Activated naive CD4-positive, alpha-beta T cell treated with anti-CD3 and anti-CD28 coated beads for 36 hours (primary cell): ENCODE measurements at places on chromosomes 16 and 17. TPM values are rescaled to one million over a fixed set of nuclear protein-coding genes. Genes with fewer than 3 reads are reported as not detected.

GRCh38 chr17:30924341-30924740 is 2.6 kb downstream of the ADAP2 start:
- peaks cover 43% of the 10 kb centered on the region for H3K27me3 ChIP-seq
- no peak overlapping the region for H3K4me3 ChIP-seq
- H3K4me1 ChIP-seq = peaks cover 11% of the 10 kb centered on the region
- DNase-seq = no peak
- no peak overlapping the region for H3K27ac ChIP-seq

GRCh38 chr16:29139261-29139802 is 154.5 kb downstream of the LAT start:
- H3K4me3 ChIP-seq = no peak overlapping the region
- no peaks in the 10 kb centered on the region for H3K27me3 ChIP-seq
- peaks cover 3% of the 10 kb centered on the region for H3K36me3 ChIP-seq
- H3K27ac ChIP-seq = no peak overlapping the region
- H3K4me1 ChIP-seq = peaks cover 13% of the 10 kb centered on the region

DNA sequence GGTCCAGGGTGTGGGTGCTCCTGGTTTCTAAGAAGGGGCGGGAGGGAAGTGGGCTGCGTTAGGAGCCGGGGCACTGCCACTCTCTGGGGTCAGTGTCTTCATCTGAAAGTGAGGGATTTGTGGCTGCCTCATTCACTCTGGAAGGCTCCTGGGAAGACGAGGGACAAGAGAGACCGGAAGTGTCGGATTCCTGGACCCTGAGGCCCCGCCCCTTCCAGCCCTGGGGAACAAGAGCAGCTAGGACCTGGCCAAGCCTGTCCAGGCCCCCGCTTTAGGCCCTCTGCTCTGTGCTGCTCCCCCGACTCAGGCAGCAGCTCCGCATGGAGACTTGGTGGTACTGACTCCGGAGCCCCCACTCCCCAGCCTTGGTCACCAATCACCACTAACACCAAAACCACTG is 6.5 kb downstream of the LGALS3BP start:
- H3K4me1 ChIP-seq = peaks cover 26% of the 10 kb centered on the region
- no peak for DNase-seq
- H3K4me3 ChIP-seq = no peak overlapping the region
- H3K27me3 ChIP-seq = no peaks in the 10 kb centered on the region

DNA sequence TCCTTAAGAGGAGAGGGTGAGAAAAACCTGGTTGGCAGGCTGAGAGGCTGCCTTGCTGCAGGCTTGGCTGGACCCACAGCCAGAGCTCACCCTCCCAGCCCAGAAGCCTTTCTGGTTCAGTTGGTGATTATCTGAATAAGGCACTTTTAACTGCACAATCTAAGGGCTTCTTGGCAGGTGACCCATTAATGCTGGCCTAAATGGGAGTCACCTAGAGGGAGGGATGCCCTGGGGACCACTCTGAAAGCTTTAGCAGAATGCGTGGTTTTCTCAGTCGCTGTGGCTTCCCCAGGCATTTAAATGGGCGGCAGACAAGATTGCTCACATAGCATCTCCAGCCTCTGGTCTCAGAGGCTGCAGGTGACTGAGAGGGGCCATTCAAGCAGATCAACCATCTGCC is 33.2 kb upstream of the SHISA9 start:
- no peaks in the 10 kb centered on the region for H3K4me1 ChIP-seq
- no peak for DNase-seq
- H3K4me3 ChIP-seq = no peak overlapping the region
- no peaks in the 10 kb centered on the region for H3K36me3 ChIP-seq
- H3K27ac ChIP-seq = no peak overlapping the region

DNA sequence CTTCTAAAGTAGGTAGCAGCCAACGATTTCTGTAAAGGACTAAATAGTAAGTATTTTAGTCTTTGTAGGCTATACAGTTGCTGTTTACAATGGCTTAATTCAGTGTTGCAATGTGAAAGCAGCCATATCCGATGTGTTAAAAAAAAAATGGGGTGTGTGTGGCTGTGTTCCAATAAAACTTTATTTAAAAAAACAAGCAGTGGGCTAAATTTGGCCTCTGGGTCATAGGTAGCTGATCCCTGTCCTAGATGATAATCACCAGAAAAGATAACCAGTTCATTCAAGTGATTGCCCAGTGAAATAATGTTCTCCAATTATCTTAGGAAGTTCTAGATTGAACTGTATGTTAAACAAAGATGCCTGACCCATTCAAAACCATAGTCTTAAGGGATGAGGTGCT is 124.3 kb downstream of the MAP2K6 start:
- H3K36me3 ChIP-seq = peaks cover 23% of the 10 kb centered on the region
- peaks cover 5% of the 10 kb centered on the region for H3K4me1 ChIP-seq
- no peak for DNase-seq
- no peak overlapping the region for H3K27ac ChIP-seq
- no peak overlapping the region for H3K4me3 ChIP-seq

GRCh38 chr16:49603956-49604355 is 230.4 kb downstream of the C16orf78 start:
- no peak overlapping the region for H3K4me3 ChIP-seq
- H3K36me3 ChIP-seq = no peaks in the 10 kb centered on the region
- DNase-seq = no peak
- no peak overlapping the region for H3K27ac ChIP-seq
- no peaks in the 10 kb centered on the region for H3K4me1 ChIP-seq

- H3K36me3 ChIP-seq = no peaks in the 10 kb centered on the region
- H3K4me1 ChIP-seq = peaks cover 24% of the 10 kb centered on the region
Measured at GRCh38 chr16:67169642-67170167, 633 bp upstream of the NOL3 start.

GRCh38 chr17:64177311-64178010 is 47.5 kb upstream of the ERN1 start:
- peaks cover 15% of the 10 kb centered on the region for H3K36me3 ChIP-seq
- no peaks in the 10 kb centered on the region for H3K4me1 ChIP-seq
- H3K27me3 ChIP-seq = no peaks in the 10 kb centered on the region
- no peak for DNase-seq
- H3K27ac ChIP-seq = no peak overlapping the region
- H3K4me3 ChIP-seq = no peak overlapping the region

- H3K27me3 ChIP-seq = no peaks in the 10 kb centered on the region
- DNase-seq = no peak
- H3K4me1 ChIP-seq = peaks cover 6% of the 10 kb centered on the region
- H3K4me3 ChIP-seq = no peak overlapping the region
- no peak overlapping the region for H3K27ac ChIP-seq
Measured at GRCh38 chr17:545156-545555, 169.5 kb downstream of the VPS53 start.

GRCh38 chr17:80647746-80648145 is 103.1 kb downstream of the RPTOR start:
- peaks cover 33% of the 10 kb centered on the region for H3K36me3 ChIP-seq
- H3K27ac ChIP-seq = peak overlapping the region; percentile 63
- H3K4me1 ChIP-seq = peaks cover 85% of the 10 kb centered on the region
- H3K27me3 ChIP-seq = no peaks in the 10 kb centered on the region
- no peak overlapping the region for H3K4me3 ChIP-seq

The CDK5R1 gene
- 50.6 TPM for total RNA-seq

The MAPK8IP3 gene
- total RNA-seq = 50.7 TPM

GRCh38 chr16:12752159-12752558 is 51.5 kb downstream of the CPPED1 start:
- H3K4me1 ChIP-seq = peaks cover 25% of the 10 kb centered on the region
- no peak overlapping the region for H3K4me3 ChIP-seq
- H3K36me3 ChIP-seq = no peaks in the 10 kb centered on the region
- no peaks in the 10 kb centered on the region for H3K27me3 ChIP-seq
- no peak for DNase-seq

GRCh38 chr16:27792486-27793248 is 242.7 kb downstream of the KATNIP start:
- no peaks in the 10 kb centered on the region for H3K4me1 ChIP-seq
- H3K36me3 ChIP-seq = no peaks in the 10 kb centered on the region
- no peak overlapping the region for H3K27ac ChIP-seq
- no peak for DNase-seq
- H3K27me3 ChIP-seq = peaks cover 4% of the 10 kb centered on the region

GRCh38 chr17:80843741-80844156 is 147.9 kb upstream of the CHMP6 start:
- DNase-seq = no peak
- H3K27me3 ChIP-seq = no peaks in the 10 kb centered on the region
- peaks cover 35% of the 10 kb centered on the region for H3K4me1 ChIP-seq
- no peak overlapping the region for H3K27ac ChIP-seq
- no peak overlapping the region for H3K4me3 ChIP-seq

The KRTAP1-5 gene
- total RNA-seq = not detected

The KIF19 gene
- total RNA-seq = not detected

The COG1 gene
- total RNA-seq = 32.1 TPM

DNA sequence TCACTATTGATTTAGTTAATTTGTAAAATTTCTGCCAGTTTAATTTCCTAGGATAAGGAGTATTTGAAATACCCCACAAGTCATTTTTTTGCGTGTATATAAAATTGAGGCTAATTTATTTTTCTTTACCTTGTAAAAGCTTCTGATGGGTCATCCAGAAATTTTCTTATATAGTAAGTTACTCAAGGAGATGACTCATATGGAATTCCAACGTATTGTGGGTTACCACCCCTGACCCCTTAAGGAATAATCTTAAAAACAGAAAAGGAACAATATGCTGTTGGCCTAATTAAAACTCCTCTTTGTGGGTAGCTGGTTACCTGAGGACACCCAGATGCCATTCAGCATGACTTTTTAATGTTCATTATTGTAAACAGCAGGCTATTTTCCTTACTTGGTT is 13.6 kb downstream of the HEATR6 start:
- H3K4me3 ChIP-seq = no peak overlapping the region
- H3K36me3 ChIP-seq = peaks cover 30% of the 10 kb centered on the region
- DNase-seq = no peak
- no peaks in the 10 kb centered on the region for H3K4me1 ChIP-seq

- no peak overlapping the region for H3K27ac ChIP-seq
- H3K36me3 ChIP-seq = no peaks in the 10 kb centered on the region
- peaks cover 7% of the 10 kb centered on the region for H3K27me3 ChIP-seq
- DNase-seq = no peak
Measured at GRCh38 chr17:48825446-48826381, 5.1 kb upstream of the CALCOCO2 start.

GRCh38 chr16:24544640-24545039 is 5.3 kb downstream of the RBBP6 start:
- H3K4me1 ChIP-seq = peaks cover 58% of the 10 kb centered on the region
- no peak overlapping the region for H3K27ac ChIP-seq
- no peaks in the 10 kb centered on the region for H3K27me3 ChIP-seq
- no peak overlapping the region for H3K4me3 ChIP-seq
- DNase-seq = no peak

DNA sequence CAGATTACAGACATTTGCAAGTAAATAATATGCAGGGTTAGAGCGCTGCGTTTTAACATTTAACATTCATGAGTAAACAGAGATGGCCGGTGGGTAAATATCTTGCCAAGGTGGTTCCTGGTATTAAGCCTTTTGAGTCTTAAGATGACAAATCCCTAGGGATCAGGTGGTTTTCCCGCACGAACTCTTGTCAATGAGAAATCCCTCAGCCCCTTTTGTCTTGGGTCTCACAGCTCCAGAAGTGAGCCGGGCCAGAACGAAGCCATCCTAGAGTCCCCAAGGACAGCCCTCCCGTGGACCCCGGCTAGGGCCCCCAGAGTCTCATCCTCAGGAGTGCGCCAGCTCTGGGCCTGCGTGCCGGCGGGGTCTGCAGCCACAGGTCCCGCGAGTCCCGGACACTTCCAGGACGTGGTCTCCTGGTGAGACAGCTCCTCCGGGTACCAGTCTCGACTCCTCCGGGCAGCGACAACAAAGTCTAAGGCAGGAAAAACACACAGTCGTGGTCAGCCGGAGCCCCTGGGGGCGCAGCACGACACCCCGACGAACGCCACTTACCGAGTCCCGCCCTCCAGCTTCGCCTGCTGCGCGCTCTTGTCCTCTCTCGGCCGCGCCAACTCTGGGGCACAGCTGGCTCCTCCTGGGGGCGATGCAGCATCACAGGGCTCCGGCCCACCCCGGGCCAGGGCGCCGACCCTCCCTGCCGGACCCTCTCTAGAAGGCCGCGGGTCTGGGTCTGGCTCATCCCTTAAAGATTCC is 13.3 kb downstream of the MIS12 start:
- H3K4me3 ChIP-seq = peak overlapping the region; percentile 84
- no peak for DNase-seq
- H3K4me1 ChIP-seq = peaks cover 6% of the 10 kb centered on the region
- H3K27me3 ChIP-seq = no peaks in the 10 kb centered on the region
- H3K36me3 ChIP-seq = no peaks in the 10 kb centered on the region

The NT5M gene
- total RNA-seq = 8.1 TPM

GRCh38 chr16:25007284-25007984 is 7.7 kb downstream of the ARHGAP17 start:
- no peak overlapping the region for H3K4me3 ChIP-seq
- no peak overlapping the region for H3K27ac ChIP-seq
- H3K36me3 ChIP-seq = peaks cover 21% of the 10 kb centered on the region

GRCh38 chr17:76561799-76562268 is 22.0 kb downstream of the PRCD start:
- H3K4me1 ChIP-seq = peaks cover 67% of the 10 kb centered on the region
- DNase-seq = no peak
- peaks cover 68% of the 10 kb centered on the region for H3K36me3 ChIP-seq
- peak overlapping the region; percentile 61 for H3K27ac ChIP-seq
- peak overlapping the region; percentile 6 for H3K4me3 ChIP-seq
- H3K27me3 ChIP-seq = no peaks in the 10 kb centered on the region

DNA sequence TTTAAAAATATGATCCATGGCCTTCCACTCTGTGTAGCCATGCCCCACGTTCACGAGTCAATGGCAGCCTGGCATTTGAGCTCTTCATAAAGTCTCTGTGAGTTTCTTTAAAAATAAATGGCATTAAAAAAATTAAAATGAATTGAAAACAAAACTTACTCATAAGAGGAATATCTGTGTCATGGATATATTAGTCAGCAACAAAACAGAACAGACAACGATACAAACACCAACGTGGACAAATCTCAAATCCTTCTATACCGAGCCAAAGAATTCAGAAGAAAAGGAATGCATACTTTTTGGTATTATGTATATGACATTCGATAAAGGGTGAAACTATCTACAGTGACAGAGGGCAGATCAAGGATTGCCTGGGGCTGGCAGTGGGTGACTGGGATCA is 8.2 kb upstream of the CMIP start:
- DNase-seq = no peak
- peaks cover 7% of the 10 kb centered on the region for H3K27me3 ChIP-seq
- no peaks in the 10 kb centered on the region for H3K4me1 ChIP-seq
- H3K4me3 ChIP-seq = no peak overlapping the region
- no peak overlapping the region for H3K27ac ChIP-seq

- H3K27ac ChIP-seq = no peak overlapping the region
- no peak overlapping the region for H3K4me3 ChIP-seq
- DNase-seq = no peak
- peaks cover 26% of the 10 kb centered on the region for H3K36me3 ChIP-seq
- no peaks in the 10 kb centered on the region for H3K27me3 ChIP-seq
Measured at GRCh38 chr16:68313116-68313515, 2.3 kb downstream of the PRMT7 start.

GRCh38 chr16:23847948-23848347 is 12.2 kb downstream of the PRKCB start:
- DNase-seq = peak; percentile 77
- H3K27ac ChIP-seq = peak overlapping the region; percentile 5
